ENCODE measurements at places on chromosomes 2 and 18.

DNA sequence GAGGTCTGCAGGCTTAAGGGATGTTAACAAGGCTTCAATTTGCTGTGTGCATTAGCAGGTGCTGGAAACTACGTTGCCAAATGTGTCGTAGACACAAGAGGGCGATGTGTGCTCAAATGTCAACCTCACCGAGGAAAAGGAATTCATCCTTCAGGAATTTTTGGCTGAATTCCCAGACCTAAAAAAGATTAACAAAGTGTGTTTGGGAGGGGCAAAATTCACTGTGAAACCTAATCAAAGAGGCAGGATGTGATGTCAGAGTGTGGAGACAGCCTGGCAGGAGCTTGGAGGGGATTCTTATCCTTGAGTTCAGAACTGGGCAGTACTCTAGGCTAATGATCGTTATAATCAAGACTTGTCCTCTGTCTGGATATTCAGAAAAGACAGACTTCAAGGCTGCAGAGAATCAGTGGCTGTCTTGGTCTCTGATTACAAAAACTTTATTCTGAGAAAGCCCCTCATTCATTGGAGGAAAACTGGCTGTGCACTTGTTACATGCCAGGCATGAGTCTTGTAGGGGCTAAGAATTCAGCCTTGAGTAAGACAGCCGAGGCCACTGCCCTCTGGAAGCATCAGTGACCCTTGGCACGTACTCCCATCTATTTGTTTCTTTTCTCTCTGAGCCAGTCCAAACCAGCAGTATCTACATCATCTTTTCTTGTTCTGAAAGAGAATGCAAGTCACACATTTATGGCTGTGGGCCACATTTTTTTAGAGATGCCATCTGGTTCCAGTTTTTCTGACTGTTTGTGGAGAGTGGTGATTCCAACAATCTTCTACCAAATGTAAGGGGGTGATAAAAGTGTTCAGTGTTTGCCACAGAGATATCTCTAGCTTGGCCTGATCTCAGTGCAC is 18.7 kb upstream of the SCYGR1 start:
- DNase-seq = peak; percentile 98

DNA sequence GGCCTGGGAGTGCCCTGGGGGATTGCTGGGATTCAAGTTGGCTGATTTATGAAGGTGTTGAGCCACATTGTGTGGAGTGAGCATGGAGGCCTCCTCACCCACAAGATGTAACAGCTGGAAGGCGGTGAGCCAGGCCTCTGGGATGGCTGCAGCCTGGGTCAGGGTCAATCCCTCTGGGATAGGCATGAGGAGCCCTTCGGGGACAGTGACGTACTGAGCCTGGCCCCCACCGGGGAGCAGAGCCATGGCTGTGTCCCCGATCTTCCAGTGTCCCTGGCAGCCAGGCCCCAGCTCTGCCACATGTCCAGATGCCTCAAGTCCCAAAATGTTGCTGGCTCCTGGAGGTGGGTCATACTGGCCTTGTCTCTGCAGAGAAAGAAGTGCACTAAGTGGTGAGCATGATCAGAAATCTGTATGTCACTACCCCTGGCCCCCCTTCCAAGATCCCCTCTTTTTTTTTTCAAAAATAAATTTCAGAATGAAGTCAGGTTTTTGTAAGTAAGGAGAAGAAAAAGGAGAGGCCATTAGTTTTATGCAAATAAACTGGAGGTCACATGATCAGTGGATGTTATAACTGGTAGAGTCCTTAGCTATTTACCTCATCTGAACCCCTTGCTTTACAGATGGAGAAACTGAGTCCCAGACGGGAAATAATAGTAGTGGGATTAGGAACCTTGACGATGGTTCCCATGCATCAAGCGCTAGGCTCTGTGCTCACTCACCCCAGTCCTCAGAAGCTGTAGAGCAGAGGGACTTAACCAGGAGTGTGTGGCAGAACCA is 1.7 kb downstream of the TP53I3 start:
- DNase-seq = no peak

GRCh38 chr2:118613737-118614136 is 233.7 kb downstream of the EN1 start:
- no peak for DNase-seq

- DNase-seq = peak; percentile 48
Observed at GRCh38 chr2:212912445-212913103, 238.8 kb downstream of the IKZF2 start.

- DNase-seq = peak; percentile 30
Observed at GRCh38 chr2:10584242-10584753, 105.5 kb downstream of the NOL10 start.

DNA sequence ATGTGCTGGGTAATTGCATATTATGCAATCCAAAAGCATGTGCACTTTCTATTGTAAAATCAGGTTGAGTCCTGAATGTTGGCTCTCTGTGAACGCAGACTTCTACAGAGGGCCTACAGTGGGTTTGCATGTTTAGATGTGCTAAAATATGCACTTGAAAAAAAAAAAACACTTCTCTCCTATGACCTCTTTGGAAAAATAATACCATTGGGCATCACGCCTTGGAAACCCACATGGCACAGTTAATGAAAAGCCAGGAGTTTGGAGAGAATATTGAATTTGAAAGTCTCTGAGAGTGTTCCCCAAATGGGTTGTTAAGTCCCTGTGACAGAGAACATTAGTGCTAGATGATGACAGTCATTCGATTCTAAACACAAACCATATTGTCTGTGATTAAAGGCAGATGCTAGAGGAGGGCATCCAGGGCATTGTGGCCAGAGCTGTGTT is 710.4 kb upstream of the PIK3C3 start:
- DNase-seq = no peak

- DNase-seq = no peak
Observed at GRCh38 chr18:13530033-13530878, 196.1 kb downstream of the FAM210A start.

GRCh38 chr2:73110168-73111072 is 2.3 kb downstream of the RAB11FIP5 start:
- DNase-seq = peak; percentile 71

DNA sequence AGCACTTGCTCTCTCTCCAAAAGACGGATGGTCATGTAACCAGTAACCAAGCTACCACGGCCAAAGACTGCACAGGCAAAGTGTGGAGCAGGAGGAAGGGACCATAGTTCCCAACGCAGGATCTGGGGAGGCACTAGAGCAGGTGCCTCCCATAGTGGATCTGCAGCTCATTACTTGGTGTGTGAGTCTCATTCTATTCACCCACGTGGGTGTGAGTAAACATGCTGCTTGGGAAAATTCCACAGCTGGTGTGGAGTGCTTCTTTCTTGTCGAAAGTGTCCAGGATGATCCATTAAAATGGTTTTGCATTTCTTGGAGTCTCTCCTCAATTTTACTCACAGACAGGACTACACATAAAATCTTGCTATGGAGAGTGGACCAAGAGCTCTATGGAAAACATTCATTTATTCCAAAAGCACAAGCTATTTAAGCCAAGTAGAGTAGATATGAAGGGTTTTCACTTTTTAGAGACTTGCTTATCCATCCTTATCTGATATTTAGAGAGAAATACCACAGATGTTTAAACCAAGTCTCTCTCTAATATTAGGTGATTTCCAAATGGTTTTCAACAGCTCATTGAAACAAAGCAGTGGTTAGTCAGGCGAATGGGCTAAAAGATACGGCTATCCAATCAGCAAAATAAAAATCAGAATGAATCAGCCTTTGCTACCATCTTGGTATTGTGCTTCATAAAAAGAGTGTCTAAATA is 104.3 kb upstream of the CCDC195 start:
- no peak for DNase-seq

DNA sequence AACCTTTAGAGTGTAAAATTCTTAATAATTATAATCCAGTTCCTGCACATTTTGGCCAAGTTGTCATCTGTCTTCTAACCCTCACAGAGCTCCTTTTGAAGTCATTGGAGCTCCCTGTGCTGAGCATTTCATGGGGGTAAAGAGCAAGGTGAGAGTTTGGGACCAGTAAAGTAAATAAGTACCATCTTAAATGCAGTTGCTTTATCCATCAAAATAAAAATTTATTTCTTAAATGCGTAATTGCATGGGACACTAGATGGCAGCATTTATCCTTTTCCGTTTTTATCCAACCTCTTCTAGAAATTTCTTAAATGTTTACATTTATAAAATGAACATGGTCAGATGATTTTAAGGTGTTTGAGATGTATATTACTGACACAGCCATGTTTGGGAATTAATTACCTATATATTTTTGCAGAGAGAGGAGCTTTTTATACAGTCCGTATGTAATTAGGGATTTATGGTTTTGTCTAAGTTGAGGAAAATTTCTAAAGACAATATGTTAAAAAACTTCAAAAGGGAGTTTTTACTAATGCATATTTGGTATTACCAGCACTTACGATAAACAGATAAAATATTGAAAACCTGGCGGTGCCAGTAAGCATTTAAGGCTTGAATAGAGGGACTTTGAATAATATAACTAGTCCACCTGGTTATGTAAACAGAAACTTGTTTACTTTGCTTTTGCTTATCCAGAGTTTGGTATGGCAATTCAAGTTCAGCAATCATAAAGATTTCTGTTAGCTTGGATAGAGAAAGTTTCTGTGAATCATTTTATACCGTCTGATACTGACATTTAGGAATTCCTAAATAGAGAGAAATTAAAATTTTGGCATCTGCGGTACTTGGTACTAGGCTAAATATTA is 54.5 kb downstream of the ACSL3 start:
- DNase-seq = peak; percentile 28

- DNase-seq = no peak
Observed at GRCh38 chr2:53331667-53332066, 435.9 kb upstream of the CHAC2 start.

- peak; percentile 60 for DNase-seq
Observed at GRCh38 chr18:52570975-52571374, 231.0 kb downstream of the DCC start.

- DNase-seq = peak; percentile 99
Observed at GRCh38 chr2:106956879-106957278, 70.9 kb upstream of the ST6GAL2 start.

- DNase-seq = no peak
Observed at GRCh38 chr18:77023102-77023782, 109.3 kb downstream of the MBP start.

- DNase-seq = no peak
Observed at GRCh38 chr2:57698935-57699449, 347.6 kb upstream of the VRK2 start.

- DNase-seq = no peak
Observed at GRCh38 chr2:72915907-72916742, 1.2 kb upstream of the EMX1 start.

GRCh38 chr2:168564641-168565040 is 108.6 kb downstream of the CERS6 start:
- no peak for DNase-seq

DNA sequence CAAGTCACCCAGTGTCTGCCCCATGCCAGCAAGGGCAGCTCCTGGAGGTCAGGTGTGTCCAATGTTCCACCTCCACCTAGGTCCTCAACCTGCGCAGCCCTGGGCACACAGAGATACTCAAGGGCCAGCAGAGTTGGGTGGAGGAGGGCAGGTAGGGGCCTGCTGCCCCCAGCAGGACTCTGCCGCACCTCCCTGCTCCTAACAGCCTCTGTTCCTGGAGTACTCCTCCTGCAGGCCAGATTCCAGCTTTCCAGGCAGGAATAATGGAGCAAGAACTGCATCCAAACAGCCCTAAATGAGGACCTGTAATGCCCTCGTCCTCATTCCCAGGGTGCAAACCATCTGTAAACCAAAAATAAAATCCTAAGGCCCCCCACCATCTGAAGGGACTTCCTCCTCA is 44.4 kb upstream of the ACAA2 start:
- no peak for DNase-seq

GRCh38 chr2:185640588-185640987 is 98.0 kb upstream of the FSIP2 start:
- no peak for DNase-seq

DNA sequence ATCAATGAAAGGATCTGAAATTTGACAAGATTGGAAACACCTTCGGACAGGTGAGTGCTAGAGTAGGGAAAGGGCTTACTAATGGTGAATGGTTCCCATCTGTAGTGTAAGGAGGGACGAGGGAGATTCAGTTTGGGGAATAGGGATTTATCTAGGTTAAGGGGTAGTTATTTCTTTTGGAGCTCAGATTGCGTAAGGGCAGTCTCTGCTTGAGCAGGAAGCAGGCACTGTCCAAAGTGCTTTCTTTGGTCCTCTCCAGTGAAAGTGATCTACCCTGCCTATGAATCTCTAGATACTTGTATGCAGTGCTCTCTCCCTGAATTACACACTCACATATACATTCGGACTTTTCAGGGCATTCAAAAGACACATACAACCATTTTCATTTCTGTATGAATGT is 272.9 kb upstream of the FIGN start:
- no peak for DNase-seq

GRCh38 chr2:108858894-108859293 is 72.3 kb downstream of the CCDC138 start:
- peak; percentile 37 for DNase-seq

GRCh38 chr2:176554101-176555048 is 285.1 kb downstream of the MTX2 start:
- peak; percentile 77 for DNase-seq

DNA sequence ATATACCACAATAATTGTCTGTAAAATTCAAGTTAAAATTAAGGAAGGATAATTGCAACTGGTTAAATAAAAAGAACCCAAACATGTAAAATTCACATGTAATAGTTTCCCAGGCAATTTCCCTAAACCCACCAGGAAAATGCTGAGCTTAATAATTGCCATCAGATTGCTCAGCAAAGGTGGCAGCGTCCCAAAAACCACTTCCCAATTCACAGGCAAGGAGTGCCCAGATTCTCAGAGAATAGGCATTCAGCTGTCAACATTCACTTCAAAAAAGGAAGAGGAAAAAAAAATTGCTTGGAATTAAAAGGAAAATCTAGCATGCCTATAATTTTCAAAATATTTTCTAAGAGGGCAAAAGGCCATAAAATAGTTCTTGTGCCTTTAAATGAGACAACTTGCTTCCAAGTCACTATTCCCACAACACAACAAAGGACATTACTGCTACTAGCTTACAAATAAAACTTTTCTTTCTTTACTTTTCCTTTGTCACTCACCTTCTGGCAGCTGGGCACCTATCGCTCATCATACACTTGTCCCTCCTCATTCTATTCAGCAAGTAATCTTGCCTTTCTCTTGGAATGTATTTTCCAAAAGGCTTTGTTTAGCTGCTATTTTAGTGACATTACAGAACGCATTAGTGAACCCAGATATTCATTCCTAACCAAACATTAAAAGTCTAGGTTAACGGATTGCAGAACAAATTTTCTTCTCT is 15.2 kb downstream of the SRBD1 start:
- DNase-seq = peak; percentile 83

DNA sequence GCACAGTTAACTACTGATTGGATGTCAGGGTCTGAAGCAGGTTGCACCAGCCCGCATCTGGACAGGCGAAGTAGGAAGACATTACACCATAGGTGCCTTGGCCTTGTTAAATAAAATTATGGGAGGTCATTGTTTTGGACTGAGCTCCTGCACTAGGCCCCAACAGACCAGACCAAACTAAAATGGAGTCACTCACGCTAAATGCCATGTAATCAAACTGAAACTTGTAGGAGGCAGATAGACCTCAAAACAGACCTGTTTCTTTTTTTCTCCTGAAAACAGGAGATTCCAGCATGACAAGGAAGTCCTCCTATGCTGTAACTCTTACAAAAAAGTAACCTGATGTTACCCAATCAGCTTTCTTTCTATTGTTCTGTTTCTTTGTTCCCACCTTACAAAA is 15.5 kb upstream of the NFU1 start:
- DNase-seq = no peak

- no peak for DNase-seq
Observed at GRCh38 chr2:86036669-86037138, 69.0 kb downstream of the POLR1A start.

- DNase-seq = no peak
Observed at GRCh38 chr2:209614690-209615369, 156.8 kb upstream of the UNC80 start.
